Activated naive CD4-positive, alpha-beta T cell treated with anti-CD3 and anti-CD28 coated beads, Interleukin-2, amount 50 U/mL, for 16 hours (primary cell): ENCODE measurements at places on chromosomes 1 and 21.

GRCh38 chr1:10181154-10181553, 29.2 kb upstream of the KIF1B start:
- no peak for DNase-seq

DNA sequence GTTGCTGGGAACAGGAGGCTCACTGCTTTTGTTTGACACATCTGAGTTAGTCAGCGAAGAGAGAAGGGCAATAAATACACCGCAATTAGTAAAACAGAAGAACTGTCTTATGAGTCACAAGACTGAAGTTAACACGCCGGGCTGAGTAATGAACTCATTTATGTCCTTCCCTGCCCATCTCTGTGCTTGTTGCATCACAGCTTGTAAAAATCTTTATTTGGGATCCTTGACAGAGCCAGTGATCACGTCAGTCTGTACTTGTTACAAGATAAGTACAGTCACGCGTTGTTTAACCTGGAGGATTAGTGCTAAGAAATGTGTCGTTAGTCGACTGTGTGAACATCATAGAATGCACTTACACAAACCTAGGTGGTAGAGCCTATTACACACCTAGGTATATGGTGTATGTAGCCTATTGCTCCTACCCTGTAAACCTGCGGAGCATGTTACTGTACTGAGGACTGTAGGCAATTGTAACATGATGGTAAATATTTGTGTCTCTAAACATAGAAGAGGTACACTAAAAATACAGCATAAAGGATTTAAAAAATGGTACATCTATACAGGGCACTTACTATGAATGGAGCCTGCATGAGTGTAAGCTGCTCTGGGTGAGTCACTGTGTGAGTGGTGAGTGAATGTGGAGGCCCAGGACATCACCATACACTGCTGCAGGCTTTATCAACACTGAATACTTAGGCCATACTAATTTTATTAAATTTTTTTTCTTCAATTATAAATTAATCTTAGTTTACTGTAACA, 272.2 kb downstream of the TNR start:
- no peak for DNase-seq

GRCh38 chr1:186082235-186082937, 292.7 kb downstream of the TPR start:
- DNase-seq = no peak

DNA sequence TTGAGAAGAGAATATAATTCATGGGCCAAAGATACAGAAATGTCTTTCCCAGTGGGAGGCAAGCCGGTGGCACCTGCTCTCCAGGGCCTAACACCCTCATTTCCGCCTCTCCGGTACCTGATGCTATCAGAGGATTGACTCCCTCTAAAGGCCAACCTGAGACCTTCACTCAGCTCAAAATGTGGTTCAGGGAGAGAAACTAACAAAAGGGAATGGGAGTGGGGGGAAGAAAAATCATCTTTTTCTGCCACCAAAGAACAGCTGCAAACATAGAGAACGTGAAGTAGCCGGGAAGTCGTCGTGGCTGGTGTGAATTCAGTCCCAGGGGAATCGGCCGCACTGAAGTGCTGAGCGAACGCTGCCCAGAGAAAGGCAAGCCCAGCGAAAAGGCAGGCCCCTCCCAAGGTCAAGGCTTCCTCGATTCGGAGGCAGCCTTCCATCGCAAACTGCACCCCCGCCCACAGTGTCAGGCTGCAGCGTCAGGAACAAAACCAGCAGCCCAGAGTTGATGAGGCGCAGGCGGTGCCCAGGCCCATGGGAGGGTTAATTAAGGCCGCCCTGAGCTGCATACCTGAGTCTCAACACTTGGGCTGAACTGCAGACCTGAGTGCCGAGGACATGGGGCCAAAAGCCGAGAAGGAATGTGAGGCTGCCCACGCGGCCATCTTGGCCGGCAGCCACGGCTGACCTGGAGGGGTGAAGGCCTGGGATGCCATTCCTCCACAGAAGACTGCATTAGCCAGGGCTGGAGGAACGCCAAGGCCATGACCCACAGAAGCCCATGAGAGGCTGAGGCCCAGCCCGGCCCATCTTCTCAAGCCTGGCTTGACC, 160.2 kb downstream of the PSMG1 start:
- no peak for DNase-seq

- no peak for DNase-seq
These were observed 697.2 kb downstream of the USP25 start for GRCh38 chr21:16426936-16427335.

DNA sequence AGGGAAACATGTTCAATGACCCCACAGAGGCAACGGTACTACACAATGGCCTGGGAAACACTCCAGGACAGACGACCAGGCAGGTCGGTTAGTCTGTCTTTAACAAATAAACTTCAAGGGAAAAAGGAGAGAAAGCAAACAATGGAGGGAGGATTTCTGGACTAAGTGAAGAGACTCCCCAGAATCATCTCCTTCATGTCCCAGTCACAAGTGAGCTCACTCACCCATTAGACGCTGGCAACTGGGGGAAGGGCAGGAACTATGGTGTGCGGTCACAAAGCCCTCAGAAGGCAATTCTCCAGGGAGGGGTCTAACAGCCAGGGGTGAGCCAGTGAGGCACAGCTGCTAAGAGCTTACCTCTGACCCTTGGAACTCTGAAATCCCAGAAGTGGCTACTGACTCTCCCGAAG, 55.7 kb upstream of the NADK start:
- no peak for DNase-seq

- DNase-seq = no peak
These were observed 31.2 kb upstream of the MAP1LC3C start for GRCh38 chr1:242030071-242030470.

- DNase-seq = no peak
These were observed 97.4 kb upstream of the ADGRL2 start for GRCh38 chr1:81703391-81703755.

DNA sequence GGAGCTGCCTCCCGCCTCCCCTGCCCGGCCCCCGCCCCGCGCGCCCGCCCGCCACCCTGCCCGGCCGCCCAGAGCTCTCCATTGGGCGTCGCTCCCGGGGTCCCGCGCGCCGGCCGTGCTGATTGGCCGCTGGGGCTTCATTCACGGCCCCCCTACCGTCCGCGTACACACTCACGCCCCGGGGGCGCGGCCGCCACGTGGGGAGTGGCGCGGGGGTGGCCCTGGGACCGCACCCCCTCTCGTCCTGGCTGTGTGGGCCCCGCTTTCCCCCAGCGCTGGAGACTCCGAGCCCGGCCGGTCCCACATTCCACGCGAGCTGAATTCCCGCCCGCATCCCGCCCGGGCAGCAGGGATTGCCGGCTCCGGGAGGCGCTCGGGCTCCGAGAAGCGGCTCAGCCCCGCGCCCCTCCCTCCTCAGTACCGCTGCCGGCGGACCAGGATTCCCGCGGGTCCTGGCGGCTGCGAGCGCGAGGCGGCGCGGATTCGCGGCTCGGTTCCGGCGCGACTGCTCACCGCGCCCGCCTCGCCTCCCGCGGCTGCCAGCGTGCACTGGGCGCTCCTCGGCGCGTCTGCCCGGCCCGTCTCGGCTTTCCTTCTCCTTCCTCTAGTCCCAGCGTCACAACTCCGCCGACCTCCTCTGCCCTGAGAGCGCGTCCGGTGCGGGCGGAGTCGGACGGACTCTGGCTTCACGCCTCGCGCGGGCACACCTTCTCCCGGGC, 450 bp upstream of the POU3F1 start:
- peak; percentile 83 for DNase-seq

- no peak for DNase-seq
These were observed 97.1 kb downstream of the MACF1 start for GRCh38 chr1:39301606-39302005.

- no peak for DNase-seq
These were observed 114.7 kb downstream of the TNR start for GRCh38 chr1:175628548-175629317.

GRCh38 chr1:35029761-35030160, 2.0 kb downstream of the ZMYM6 start:
- DNase-seq = no peak

DNA sequence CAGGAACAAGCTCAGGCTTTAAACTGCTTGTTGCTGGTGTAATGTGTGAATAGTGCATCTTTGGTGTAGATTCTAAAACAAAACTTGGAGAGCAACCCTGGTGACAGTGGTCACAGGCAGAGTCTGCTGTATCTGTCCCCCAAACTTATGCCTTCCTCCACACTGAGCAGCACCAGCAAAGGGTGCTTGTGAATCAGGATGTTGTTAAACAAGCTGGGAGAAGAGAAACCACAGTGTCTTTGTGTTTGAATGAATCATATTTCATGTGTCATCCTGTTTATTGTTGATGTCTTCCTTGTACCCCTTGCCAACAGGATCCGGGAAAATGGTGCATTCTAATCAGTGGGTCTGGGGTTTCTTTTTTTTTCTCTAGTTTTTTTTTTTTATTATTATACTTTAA, 91.9 kb upstream of the COG2 start:
- no peak for DNase-seq
